Stimulated activated CD4-positive, alpha-beta T cell treated with anti-CD3 and anti-CD28 coated beads, Interleukin-1b, Interleukin-23, amount 100 ng/mL, for 1 hour (primary cell): ENCODE measurements at places on chromosomes 3 and 15.
A peak's percentile ranks its signal among the peaks of the same experiment; 100 is the strongest.

DNA sequence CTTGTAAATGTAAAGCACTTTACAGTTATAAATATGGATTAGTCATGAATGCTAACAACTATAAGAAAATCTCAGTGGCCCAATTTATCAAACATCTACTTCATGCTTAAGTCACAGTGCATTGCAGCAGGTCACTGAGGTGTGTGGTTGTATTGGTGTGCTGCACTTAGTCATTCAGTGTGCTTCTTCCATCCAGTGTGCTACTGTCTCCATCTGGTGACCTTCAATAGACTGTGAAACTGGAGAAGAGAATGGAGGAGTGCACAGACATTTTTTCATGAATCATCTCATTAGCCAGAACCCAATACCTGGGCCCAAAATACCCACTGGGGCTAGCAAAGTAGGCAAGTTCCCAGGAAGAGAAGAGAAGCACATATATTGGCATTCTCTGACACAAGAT lies 199.6 kb downstream of the SHOX2 start:
- DNase-seq = no peak

DNA sequence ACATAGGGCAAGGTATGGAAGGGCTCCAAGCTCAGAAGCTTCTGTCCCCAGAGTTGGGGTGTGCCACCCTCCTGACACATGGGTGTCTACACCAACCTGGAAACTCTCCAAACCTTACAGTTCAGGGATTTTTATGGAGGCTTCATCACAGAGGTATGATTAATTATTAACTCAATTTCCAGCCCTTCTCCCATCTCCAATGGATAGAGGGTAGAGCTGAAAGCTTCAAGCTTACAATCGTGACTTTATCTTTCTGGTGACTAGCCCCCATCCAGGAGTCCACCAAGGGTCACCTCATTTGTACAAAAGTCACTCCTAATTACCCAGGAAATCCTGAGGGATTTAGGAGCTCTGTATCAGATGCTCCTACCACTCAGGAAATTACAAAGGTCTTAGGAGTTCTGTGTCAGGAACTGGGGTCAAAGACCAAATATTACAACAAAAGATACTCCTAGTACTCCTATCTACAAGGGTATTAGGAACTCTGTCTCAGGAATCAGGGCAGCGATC lies 62.7 kb downstream of the TFDP2 start:
- DNase-seq = no peak

- DNase-seq = no peak
Measured at GRCh38 chr15:25862071-25862471, 1.1 kb downstream of the ATP10A start.

DNA sequence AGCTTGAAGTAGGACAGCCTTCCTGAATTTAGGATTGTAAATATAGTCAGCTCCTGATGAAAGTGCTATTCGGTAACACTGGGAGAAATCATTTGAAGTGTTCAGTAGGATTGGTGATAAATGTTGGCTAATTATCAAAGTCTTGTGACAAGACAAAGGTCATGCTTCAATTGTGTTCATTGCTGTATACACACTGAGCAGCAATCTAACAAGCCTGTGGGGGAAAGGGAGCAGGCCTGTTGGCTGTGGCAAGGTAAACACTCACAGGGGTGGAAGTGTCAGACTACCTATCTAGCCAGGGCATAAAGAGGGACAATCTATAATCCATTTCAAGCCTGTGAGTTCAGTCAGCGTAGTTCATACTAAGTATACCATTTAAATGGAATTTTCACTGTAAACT lies 111.0 kb upstream of the MANF start:
- no peak for DNase-seq

DNA sequence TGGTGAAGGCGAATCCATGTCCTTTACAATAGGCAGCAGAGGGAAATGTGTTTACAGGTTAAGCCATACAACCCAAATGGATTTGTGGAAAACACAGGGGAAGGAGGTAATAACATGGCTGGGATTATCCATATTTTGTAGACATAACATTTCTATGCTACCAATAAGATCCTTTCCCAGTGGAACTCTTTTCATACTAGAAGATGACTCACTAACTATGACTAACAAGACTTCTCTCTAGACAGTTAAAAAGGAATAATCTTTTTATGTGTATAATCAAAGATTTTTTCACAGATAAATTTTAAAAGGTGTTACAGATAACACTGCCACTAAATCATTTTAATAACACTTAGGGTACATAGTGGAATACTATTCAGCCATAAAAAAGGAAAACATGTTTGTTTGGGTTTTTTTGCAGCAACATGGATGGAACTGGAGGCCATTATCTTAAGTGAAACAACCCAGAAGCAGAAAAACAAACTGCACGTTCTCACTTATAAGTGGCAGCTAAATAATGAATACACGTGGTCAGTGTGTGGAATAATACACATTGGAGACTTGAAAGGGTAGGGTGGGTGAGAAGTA lies 39.6 kb downstream of the VPS13C start:
- no peak for DNase-seq

GRCh38 chr3:119700920-119701734 lies 1.7 kb upstream of the CFAP91 start:
- DNase-seq = no peak

- no peak for DNase-seq
Measured at GRCh38 chr3:38834110-38834509, 18.1 kb upstream of the SCN10A start.

DNA sequence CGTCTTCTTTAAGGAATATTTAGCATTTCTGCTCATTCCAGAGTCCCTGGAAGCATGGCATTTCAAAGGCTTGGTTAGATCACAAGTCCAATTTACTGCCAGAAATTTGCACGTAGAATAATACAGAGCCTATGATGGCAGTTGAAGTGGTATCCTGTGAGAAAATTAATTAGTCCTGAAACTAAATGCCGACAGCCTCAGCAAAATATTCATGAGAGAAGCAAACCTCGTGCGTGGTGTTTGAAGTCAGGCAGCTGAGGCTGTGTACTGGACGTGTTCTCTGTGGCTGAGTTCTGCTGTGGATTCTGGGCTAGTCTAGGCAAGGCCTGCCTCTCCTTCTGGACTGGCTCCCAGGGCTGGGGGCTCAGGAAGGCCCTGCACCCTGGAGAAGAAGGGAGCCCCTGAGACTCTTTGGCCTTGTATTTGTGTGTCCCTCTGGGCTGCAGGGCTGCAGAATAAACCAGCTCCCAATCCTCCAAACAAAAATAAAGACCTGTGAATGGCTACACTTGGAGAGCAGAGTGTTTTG lies 106.6 kb downstream of the APBA2 start:
- DNase-seq = no peak

GRCh38 chr3:130537673-130538304 lies 20.8 kb downstream of the COL6A6 start:
- DNase-seq = no peak

DNA sequence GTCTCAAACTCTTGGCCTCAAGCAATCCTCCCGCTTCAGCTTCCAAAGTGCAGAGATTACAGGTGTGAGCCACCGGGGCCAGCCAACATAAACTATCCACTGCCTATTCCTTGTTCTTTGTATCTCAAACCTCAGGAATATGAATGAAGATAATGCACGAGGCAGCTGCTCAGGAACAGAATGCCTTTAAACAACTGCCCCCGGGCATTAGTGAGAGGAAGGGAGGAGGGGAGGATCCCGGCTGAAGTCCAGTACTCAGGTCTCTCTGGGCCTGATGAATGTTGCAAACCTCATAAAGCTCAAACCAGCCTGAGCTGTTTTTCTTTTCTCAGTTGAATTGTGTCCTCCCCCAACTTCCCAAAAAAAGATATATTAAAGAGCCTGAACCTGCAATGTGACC lies 26.9 kb upstream of the MTMR14 start:
- DNase-seq = no peak

- no peak for DNase-seq
Measured at GRCh38 chr3:196431181-196432136, 768 bp downstream of the UBXN7 start.

- peak; percentile 35 for DNase-seq
Measured at GRCh38 chr3:13461169-13462124, 18.7 kb upstream of the HDAC11 start.

DNA sequence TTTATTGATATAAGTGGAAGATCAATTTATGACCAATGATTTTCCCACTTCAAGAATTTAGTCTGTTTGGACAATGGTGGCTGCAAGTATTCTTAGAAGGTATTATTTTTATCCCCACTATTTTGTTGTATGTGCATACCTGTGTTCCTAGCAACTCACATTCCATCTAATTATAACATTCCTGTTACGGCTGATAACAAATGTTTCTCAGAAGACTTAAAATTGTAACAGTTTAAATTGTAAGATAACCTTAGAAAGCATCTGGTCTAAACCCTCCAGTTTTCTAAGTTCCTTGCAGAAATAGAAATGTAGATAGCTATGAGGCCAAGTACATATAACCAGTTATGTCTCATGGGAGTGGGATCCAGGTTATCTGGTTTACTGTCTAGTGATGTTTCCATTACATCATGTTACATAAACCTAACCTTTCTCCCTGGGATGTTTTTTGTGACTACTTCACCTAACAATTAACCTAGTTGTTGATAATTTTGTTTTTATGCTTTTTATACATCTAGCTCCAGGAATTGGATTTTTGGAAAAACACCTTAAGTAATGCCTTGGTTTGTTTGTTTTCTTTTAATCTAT lies 11.1 kb upstream of the MFN1 start:
- no peak for DNase-seq

- no peak for DNase-seq
Measured at GRCh38 chr15:59292442-59293151, 80.1 kb downstream of the MYO1E start.

GRCh38 chr3:18100121-18100520 lies 325.0 kb downstream of the SATB1 start:
- no peak for DNase-seq

DNA sequence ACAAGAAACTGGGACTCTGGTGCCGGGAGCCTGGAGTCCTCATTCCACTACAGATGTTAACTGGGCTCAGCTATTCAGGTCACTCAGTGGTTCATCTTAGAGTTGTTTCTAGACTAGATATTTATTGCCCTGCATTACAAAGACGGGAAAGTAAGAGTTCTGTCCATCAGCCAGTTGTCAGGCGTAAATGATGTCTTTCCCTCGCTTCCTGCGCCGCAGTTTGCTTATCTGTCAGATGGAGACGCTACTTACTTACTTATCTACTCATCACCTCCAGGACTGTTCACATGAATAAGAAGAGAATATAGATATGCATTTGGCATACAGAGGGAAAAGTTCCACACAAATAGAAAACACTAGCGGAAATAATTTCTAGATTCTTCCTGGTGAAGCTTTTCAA lies 47.8 kb upstream of the CGNL1 start:
- DNase-seq = no peak

- DNase-seq = no peak
Measured at GRCh38 chr3:66405701-66406091, 95.1 kb downstream of the LRIG1 start.

DNA sequence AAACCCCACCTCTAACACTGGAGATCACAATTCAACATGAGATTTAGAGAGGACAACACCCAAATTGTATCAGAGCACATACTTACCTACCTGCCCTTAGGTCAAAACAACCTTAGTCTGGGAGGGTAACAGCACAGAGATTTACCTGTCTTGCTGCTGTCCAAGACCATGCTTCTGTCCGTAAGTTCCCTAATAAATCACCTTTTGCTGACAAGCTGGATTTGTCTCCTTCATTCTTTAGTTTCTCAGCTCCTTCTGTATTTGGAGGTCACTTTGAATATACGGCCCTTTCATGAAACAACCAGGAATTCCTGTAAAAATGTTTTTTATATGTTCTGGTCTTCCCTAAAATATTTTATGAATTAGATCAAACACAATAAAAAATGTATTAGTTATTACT lies 1.6 kb upstream of the ABHD5 start:
- no peak for DNase-seq

DNA sequence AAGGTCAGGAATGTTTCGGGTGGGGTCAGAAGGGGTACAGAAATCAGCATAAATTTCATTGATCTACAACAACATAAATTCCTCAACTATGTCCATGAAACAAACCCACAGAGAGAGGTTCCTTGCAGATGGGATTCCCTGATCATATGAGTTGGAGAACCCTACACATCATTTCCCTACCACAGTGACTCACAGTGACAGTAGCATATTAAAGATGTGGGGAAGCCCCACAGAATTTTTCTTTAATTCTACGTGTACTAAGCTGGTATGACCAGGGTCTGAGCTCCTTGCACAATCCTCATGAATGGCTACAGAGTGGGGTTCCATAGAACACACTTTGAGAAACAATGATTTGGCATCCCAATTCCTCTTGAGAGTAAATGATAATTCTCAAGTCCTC lies 116.9 kb upstream of the RAD18 start:
- DNase-seq = no peak

GRCh38 chr3:124660599-124660998 lies 69.7 kb upstream of the UMPS start:
- DNase-seq = no peak

- DNase-seq = no peak
Measured at GRCh38 chr3:99874237-99875002, 56.8 kb downstream of the CMSS1 start.

DNA sequence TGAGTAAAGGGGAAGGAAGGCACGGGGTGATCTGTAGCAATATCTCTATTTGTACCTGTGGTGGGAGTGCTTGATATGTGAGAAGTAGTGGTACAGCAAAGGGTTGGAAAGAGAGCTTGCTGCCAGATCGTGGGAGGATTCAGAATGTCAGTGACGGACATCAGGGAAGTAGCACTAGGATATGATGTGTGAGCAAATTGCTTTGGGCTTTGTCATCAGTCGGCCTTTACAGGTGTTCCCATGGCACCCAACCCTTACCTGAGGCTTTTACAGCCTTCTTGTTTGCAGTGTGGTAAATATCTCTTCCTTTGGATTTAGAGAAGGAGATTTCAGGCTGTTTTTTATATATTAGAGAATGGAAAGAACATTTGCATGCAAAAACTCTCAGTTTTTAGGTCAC lies 29.8 kb downstream of the IL1RAP start:
- DNase-seq = no peak

- no peak for DNase-seq
Measured at GRCh38 chr3:67418426-67419217, 235.8 kb downstream of the SUCLG2 start.

DNA sequence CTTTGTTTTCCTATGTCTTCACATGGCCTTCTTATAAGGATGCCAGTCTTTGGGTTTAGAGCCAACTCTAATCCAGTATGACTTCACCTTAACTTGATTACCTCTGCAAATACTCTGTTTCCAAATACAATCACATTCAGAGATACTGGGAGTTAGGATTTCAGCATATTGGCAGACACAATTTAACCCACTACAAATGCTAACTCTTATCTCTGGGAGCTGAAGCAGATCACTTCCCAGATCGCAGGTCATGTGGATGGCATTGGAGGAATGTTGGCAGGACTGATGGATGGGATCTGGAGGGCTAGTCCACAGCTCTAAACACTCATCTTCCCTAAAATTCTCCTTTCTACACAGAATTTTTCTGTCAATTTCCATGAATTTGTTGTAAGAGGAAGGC lies 46.2 kb upstream of the ADGRG7 start:
- DNase-seq = no peak

DNA sequence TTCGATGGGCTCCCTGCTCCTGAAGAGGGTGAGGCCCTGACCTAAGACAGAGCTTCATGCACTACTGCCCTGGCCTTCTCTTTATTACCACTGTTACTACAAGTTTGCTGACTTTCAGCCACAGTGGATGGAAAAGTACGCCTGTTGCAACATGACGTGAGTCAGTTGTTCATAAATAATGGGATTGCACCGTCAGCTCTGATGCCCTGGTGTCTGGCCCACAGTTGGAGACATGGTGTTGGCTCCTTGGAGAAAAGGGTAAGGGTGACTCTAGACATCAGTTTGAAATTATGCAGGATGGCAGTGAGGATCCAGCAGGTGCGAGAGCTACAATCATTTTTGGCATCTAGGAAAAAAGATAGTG lies 5.5 kb downstream of the PAQR5 start:
- no peak for DNase-seq

GRCh38 chr3:136142592-136142991 lies 53.5 kb downstream of the MSL2 start:
- no peak for DNase-seq

GRCh38 chr15:98835876-98836275 lies 171.7 kb downstream of the PGPEP1L start:
- no peak for DNase-seq
